GM12892 (cell line): ENCODE measurements at places on chromosomes 5 and 9.

- no peak for DNase-seq
These were observed 20.1 kb upstream of the TMEM245 start for GRCh38 chr9:109139851-109140250.

DNA sequence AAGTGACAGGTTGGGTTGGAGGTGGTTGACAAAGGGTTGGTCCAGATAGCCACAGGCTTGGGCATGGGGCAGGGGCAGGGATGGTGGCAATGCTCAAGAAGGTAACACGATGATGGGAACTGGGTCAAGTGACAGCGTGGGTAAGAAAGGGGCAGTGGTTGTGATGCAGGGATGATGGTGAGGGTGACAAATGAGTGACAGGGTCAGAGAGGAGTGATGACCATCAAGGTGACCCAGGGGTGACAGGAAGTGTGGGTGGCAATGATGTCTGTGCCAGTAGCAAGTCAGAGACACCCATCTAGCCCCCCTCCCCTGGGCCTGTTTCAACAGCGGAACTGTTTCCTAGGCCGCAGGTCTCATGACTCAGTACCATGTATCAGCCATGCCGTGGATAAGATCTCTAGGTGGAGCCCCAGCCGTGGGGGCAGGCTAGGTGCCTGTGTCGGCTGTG, 20.5 kb downstream of the AQP3 start:
- DNase-seq: no peak

DNA sequence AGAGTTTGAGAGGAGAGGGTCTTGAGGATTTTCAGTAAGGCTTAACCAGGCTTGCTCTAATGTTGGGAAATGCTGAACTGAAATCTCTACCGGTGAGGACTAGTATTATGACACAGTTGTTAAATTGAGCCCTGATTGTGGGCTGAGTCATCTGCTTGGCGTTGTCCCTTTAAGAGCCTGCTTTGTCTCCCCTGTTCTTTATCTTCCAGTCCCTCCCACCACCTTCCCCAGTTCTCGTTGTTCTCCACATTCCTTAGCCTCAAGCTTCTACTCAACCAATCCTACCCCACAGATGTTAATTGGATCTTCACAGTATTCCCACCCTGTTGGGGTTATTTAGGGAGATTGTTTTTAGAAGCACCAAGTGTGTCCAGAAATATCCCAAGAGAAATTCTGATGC, 57.6 kb downstream of the ANKRD55 start:
- no peak for DNase-seq

DNA sequence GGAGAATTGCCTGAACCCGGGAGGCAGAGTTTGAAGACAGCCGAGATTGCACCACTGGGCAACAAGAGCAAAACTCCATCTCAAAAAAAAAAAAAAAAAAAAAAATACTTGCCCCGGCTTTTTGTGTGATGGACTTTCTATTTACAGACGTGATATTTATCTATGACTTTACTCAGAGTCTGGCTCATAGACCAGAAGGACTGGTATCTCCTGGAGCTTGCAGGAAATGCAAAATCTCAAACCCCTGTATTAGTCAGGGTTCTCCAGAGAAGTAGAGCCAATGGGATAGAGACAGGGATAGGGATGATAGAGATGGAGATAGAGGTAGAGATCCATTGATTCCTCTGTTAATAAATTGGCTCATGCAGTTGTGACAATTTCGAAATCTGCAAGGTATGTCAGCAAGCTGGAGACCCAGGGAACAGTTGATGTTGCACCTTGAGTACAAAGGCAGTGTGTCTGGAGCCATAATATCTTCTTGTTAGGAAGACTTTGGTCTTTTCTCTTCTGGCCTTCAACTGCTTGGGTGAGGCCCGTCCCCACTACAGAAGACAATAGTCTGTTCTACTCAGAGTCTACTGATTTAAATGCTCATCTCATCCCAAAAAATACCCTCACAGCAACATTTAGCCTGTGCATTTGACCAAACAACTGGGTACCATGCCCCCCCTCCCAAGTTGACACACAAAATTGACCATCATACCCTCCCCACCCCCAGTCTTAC, 195.4 kb upstream of the MSX2 start:
- DNase-seq: no peak

DNA sequence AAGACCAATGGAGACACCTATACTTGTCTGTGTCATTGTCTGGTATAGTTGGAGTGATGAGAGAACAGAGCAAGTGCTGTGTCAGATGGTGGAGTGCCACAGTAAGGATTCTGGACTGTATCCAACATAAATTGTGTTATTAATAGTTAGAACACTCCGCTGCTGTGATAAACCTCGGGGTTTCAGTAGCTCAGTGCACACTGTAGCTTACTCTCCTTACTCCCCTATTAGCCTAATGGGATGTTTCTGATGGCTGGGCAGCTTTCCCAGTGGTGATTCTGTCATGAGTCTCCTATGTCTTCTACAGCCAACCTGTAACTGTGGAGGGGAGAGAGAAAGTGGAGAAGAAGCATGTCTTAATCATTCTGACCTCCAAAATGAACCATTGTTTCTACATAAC, 127.6 kb upstream of the PTCH1 start:
- DNase-seq: no peak

DNA sequence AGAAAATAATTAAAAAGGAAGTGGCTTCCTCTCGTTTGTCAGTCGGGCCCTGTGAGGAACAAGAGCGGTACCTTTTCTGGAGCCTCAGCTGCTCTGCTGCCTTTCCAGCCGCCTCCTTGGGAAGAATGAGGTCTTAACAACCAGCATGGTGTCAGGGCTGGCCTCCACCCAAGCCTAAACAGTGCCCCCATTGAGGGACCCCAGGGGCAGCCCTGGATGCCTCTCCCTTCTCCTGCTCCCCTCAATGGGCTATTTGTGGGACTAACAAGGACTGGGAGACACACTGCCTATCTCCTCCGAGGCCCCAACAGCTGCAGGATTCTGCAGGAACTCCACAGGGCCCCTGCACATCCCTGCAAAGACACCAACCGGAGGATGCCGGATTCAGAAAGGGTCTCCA, 155.4 kb upstream of the MAP3K1 start:
- DNase-seq: no peak

GRCh38 chr5:146516151-146516475, at the start of gene GPR151:
GPR151 (minus strand) TSS chr5:146516190; CDS start chr5:146516113, 77 bp downstream.
- DNase-seq: no peak

DNA sequence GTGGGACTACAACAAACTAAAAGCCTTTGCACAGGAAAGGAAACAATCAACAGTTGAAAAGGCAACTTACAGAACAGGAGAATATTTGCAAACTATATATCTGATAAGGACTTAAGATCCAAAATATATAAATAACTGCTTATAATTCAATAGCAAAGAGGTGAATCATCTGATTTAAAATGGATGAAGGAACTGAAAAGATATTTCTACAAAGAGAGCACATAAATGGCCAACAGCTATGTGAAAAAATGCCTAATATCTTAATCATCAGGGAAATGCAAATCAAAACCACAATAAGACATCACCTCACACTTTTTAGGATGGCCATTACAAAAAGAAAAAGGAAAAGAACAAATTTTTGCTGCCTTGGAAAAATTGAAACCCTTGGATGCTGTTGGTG, 100.4 kb downstream of the LURAP1L start:
- DNase-seq: no peak

GRCh38 chr5:155332618-155333017, 319.1 kb downstream of the KIF4B start:
- DNase-seq: no peak

- DNase-seq: no peak
These were observed 69.0 kb downstream of the SECISBP2 start for GRCh38 chr9:89387197-89387849.

- peak; percentile 88 for DNase-seq
These were observed 502 bp upstream of the CERCAM start for GRCh38 chr9:128420060-128420650.

DNA sequence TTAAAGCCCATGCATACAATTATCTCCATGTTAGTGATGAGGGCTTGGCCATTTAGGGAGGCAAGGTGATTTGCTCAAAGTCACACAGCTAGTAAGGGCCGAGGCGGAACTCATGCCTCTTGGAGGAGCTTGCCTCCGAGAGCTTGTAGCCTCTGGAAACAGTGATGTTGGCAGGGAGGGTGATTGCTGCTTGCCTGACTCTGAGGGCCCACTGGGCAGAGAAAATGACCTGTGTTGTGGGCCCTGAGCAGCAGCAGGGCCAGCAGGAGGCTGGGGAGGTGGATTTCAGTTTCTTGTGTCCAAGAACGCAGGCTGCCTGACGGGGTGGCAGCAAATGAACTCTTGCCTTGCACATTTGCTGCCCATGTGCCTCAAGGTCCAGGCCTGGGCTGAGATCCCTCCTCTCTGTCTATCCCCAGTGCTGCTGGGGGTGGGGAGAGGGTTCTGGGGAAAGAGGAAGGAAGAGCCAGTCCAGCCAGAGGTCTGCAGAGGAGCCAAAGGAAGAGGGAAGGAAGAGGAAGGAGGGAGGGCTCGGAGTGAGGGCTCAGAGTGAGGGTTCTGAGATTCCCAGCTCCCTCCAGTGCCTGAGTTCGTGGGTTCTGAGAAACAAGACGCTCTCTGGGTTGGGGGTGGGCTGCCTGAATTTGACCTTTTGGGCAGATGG, 16.2 kb upstream of the PTGS1 start:
- DNase-seq: no peak

DNA sequence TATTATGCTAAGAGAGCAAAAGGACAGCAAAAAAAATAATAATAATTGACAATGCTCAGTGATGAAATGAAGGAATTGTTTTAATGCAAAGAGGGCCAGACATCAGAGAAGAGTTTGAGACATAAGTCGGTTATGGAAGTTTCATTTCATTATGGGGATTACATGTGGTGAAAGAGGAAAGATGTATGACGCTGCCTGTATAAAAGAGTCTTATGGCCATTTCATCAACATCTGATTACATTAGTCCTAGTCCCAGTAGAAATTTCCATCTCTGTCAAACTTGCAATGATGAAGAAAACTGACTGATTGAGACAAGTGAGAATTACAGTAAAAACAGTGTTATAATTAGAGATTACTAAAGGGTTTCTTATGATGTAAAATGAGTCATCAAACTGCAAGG, 900.6 kb upstream of the CDH9 start:
- no peak for DNase-seq

DNA sequence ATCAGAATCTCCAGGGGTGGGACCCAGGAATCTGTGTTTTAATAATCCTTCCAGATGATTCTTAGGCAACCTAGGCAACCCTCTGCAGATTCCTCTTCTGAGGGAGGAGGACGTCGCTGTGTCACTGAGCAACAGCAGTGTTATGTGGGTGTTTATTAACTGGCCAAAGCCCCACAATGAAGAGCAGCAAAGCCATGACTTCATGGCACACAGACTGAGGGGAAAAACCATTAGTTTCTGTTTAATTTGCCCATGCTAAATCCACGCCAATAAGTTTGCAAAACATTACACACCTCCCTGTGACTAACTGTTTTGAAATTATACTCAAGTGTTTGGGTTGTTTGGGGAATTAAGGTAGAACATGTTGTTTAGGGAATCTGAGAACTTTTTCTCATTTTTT, 83.7 kb upstream of the TMED7 start:
- no peak for DNase-seq

GRCh38 chr5:18305288-18305924, 671.1 kb downstream of the TAF11L14 start:
- DNase-seq: no peak

GRCh38 chr5:167271511-167271910, 1019.9 kb upstream of the WWC1 start:
- DNase-seq: no peak

DNA sequence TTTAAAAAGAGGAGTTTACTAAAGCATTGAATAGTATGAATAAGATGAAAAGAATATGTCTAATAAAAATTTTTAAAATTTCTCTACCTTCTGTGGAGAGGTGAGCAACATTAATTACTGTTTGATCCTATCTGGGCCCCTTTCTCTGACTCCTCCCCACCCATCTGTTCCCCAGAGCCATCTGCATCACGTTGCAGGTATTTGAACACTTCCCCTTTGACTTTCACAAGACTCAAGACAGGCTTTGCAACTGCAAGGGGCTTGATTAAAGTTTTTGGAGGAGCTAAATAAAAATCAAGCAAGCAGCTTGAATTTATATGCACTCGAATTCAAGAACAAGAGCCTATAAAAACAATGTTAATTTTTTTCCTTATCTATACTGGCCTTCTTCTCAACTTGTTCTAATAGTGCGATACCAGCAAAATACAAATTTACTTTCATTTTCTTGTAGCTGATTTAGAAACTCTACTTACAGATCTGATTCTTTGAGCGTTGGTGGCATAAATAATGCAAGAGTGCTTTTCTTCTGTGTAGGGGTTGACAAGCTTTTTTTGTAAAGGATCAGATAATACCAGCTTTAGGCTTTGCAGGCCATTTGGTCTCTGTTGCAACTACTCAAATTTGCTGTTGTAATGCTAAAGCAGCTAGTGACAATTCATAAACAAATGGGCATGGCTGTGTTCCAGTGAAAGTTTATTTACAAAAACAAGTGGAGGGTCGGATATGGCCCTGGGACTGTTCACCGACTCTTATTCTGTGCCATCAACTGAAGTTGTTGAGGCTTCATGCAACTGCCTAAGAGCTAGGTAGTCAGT, 21.2 kb downstream of the TXNDC8 start:
- peak; percentile 29 for DNase-seq

DNA sequence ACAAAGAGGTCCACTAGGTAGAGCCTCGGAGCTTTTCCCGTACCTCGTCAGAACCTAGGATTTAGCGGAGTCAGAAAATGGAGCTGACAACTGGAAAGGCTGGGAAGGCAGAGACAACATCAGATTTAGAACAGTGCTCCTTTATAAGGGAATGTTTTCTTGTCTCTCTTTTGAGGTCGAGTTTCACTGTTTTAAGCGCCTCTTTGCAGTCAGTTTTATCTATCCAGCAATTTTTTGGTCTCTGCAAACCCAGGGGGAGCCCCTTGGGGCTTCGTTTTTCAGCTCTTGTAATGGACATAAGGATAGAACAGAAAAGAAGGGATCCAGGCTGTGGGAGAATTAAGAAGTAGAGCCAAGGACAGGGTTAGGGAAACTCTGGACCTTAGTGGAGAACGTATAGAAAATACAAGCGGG, 80.5 kb downstream of the FNBP1 start:
- DNase-seq: no peak

- no peak for DNase-seq
These were observed 599.6 kb upstream of the GRAMD2B start for GRCh38 chr5:125823572-125823971.

DNA sequence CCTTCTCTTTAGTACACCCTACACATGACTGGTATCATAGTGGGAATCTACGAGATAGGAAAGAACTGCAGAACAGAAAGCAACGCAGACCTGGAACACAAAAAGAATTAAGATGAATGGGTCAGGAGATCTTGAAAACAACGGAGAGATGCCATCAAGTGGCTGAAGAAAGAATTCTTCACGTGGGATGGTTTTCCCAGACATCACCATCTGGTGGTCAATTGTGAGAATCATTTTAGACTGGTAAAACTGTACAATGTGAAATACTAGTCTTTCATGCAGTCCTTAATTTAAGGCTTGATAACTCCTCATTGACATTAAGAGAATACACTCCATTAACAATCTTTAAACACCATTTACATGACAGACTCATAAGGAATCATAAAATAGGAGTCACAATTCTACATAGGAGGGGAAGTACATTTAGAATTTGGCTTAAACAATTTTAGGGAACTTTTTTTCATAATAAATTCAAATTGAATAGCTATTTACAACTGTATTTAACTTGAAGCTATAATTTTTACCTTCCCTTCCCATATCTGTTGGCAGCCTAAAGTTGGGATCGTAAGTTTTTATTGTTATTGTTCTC, 128.4 kb upstream of the TRPM3 start:
- no peak for DNase-seq
